ENCODE measurements at places on chromosomes 6 and 20.

- no peak for DNase-seq
These were observed 69.7 kb downstream of the MDN1 start for GRCh38 chr6:89749918-89750317.

DNA sequence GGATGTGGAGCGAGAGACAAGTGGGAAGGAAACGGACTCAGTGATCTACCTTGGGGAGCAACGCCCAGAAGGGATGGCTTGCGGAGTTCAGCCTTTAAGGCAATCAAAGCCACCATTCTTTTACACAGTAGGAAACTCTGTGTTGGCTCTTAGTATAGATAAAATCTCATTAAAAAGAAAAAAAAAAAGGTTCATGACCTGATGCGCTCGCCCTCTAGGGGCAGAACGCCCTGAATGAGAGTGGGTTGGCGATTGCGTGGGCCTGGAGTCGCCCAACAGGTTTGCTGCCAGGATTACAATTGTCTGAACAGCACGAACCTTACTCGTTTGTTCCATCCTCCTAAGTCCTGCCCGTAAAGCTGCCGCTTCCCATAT is 1.2 kb downstream of the TPD52L1 start:
- peak; percentile 49 for DNase-seq

GRCh38 chr6:89281779-89282246 is 33.3 kb downstream of the GABRR2 start:
- DNase-seq: peak; percentile 82

DNA sequence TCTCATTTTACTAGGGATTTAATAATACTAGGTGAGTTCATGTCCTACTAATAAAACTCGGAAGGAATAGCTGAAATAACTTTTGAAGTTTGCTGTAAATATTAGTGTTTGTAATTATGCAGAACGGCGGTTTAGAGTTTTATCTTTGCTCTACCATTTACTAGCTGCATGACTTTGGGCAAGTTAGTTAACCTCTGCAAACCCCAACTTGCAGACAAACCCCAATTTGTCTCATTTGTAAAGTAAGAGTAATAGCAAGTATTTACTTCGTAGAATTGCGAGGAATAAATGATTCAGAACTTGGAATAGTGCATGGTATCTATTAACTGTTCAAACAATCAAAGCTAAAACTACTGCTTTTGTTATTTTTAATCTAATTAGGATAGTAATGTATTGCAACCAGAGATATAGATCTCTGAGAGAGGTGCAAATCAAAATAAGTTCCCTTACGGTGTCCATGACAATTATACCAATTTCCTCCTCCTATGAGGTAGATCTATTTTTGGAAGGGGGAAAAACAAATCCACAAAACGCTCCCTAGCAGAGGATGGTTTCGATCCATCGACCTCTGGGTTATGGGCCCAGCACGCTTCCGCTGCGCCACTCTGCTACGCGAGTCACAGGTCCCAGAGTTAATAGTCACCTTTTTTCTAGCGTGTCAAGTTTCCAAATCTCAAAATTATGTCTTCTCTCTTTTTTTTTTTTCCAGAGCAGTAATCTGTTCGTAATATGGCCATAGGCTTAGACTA is 35.1 kb upstream of the BTN3A2 start:
- DNase-seq: peak; percentile 66

- no peak for DNase-seq
These were observed 7.8 kb upstream of the C20orf204 start for GRCh38 chr20:64027981-64028685.

DNA sequence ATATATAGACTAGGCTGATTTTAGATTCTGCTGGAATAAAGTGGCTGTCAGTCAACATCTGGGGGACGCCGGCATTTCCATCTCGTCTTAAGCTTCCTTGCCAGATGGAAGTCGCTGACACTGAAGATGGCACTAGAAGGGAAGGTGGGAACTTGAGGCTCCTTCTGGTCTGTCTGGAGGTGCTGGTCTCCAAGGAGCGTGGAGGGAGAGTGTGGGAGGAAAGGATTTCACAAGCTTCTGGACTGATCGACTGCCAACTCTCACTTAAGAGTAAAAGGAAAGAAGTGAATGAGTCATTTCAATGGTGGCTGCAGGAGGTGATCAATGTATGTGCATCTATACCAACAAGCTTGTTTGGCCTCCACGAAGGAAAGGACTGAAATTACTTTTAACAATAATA is 40.4 kb downstream of the DUSP22 start:
- no peak for DNase-seq

- no peak for DNase-seq
These were observed 334.2 kb downstream of the CD83 start for GRCh38 chr6:14451594-14452374.

- no peak for DNase-seq
These were observed 61.7 kb downstream of the BFSP1 start for GRCh38 chr20:17469246-17470030.

GRCh38 chr20:23125625-23126191 is 39.6 kb upstream of the CD93 start:
- no peak for DNase-seq

- DNase-seq: no peak
These were observed 125.6 kb downstream of the CARMIL1 start for GRCh38 chr6:25404693-25405169.

DNA sequence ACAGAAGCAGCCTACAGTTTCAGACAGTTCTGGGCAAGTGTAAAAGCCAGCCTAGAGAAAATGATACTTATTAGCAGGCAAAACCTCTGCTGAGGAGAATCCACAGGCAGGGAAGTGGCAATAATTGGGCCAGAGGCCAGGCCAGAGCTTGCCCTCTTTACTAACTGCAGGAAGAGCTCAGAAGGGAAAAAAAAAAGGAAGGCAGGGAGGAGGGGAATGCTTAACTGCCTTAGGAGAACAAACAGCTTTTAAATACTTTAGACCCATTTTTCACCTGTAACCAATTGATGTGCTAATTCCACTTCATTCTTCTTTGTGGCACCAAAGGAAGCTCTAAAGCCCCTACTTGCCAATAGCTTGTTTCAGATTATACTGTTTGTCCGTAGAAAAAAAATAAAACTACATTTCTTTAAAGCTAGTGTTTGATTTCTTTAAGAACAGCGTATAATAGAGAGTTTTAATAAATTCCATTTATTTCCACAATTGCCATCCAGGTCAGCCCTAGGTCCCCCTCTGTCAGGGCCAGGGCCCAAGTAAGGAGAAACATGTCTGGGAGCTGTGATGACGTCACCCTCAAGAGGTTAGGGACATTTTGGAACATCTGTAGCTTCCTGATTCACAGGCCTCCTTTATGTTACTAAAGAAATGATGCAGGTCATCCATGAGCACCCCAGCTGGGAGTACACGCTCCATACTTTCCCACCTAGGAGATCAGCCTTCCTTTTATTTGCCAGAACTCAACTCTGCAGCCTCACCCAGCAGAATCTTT is 384.3 kb downstream of the CDC5L start:
- peak; percentile 39 for DNase-seq

DNA sequence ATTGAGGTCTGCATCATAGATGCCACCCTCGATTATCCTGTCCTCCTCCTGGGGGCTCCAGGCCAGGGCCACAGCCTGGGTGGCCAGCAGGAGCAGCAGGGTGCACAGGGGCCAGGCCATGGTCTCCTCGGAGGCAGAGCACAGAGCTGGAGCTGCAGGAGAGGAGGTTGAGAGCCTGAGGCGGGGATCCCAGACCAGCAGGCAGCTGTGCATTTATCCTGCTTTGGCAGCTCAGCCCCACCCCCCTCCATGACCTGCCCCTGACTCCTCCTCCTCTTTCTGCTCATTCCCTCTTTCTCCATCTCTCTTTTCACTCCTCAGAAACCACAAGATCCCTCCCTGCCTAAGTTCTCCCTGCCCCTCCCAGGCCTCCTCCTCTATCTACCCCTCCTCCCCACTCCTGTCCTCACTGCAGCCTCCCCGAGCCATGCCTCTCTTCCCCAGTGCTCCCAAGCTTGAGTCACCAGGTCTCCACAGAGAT is at the start of gene CST2:
TSS of gene CST2 (minus strand) at position 189 of the 481 bp plus-strand sequence. CDS start at position 120, 69 bp downstream.
- peak; percentile 36 for DNase-seq

DNA sequence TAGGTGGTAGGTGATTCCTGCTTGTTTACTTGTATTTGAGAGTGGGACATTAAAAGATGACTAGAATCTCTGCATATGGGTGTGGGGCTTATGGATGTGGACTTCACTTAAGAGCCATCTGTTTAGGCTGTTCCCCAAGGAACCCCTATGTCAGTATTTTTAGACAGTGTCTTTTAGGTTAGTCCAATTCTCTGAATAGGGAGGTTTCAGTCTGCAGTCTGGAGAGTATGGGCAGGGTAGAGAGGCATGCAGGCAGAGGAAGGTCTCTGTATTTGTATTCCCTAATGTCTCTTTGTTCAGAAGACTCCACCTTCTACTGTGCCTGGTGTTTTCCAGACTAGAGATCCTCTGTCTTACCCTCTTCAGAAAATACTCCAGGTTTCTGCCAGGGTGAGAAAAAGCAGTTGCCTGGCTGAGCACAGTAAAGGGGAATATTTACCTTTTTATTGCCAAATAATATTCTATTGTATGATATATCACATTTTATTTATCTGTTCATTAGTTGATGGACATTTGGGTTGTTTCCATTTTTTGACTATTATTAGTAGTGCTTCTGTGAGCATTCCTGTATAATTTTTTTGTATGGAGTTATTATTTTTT is 19.1 kb downstream of the SLX4IP start:
- no peak for DNase-seq

DNA sequence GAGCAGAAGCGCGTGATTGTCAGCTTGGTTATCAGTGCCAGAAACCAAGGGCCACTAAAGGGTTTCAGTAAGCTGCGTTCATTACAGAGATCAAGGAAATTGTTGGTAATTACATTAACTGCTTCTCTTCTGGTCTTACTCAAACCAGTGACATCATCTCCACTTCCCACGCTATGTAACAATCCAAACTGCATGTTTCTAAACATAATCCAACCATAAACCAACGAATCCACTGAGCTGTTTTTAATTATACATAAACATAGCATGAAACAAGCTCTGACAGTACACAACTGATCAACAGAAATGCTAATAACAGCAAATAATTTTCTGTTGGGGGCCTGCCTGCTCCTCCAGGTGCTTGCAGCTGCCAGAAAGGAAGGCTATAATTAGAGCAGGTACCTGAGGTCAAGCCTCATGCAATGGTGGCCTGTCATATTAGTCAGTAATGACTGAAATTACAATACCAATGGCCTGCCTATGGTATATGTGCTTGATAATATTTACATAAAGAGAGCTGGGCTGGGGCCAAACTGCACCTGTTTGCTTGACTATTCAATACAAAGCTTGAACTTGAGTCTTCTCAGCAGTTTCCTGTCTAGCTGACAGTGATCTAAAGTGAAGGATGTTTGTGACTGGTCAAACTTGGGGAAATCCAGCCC is 40.1 kb downstream of the ILRUN start:
- no peak for DNase-seq

- no peak for DNase-seq
These were observed 32.7 kb upstream of the MCM3 start for GRCh38 chr6:52317211-52317610.

GRCh38 chr6:13695252-13695651 is 16.4 kb downstream of the RANBP9 start:
- DNase-seq: no peak

- DNase-seq: no peak
These were observed 90.8 kb upstream of the OGFRL1 start for GRCh38 chr6:71197780-71198179.

GRCh38 chr6:105432797-105433196 is 29.9 kb upstream of the PREP start:
- DNase-seq: no peak

DNA sequence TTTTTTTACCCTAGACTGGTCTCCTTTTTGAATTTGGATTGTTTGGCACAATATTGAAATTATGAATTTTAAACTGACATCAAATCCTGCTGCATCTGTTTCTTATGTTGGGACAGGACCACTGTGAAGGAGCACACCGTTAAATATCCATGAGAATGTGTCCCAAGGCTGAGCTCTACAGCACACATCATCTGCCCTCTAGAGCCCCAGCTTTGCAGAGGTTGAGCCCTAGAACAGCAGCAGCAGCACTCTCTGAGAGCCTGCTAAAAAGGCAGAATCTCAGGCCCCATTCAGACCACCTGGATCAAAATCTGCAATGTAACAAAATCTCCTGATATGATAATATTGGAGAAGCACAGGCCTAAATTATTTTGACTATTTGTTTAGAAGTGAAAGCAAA is 192.1 kb upstream of the CCN2 start:
- no peak for DNase-seq

DNA sequence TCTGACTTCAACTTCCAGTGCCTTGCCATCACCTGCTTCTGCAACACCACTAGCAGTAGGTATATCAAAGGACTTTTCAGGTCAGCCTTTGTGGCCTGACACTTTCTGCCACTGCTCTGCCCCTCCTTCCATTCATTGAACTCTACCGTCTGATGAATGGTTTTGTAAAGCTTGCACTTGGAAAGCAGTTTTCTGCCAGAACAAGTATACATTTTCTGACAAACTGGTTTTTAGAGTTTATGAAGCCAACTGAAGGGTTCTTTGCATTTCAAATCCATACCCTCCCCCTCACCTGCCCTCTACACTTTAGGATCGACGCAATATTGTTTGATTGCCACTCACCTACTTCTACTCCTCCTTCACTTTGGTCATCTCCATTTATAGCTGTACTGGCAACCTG is 603.1 kb downstream of the HACE1 start:
- no peak for DNase-seq

GRCh38 chr6:20085817-20086216 is 126.5 kb downstream of the MBOAT1 start:
- DNase-seq: no peak

- DNase-seq: no peak
These were observed 12.9 kb downstream of the SOD2 start for GRCh38 chr6:159680104-159680503.

GRCh38 chr6:111027219-111027618 is 45.4 kb downstream of the RPF2 start:
- DNase-seq: no peak

GRCh38 chr6:7106752-7107577 is 796 bp upstream of the RREB1 start:
- DNase-seq: peak; percentile 48

GRCh38 chr20:63114693-63115311 is 101.1 kb downstream of the YTHDF1 start:
- DNase-seq: no peak

DNA sequence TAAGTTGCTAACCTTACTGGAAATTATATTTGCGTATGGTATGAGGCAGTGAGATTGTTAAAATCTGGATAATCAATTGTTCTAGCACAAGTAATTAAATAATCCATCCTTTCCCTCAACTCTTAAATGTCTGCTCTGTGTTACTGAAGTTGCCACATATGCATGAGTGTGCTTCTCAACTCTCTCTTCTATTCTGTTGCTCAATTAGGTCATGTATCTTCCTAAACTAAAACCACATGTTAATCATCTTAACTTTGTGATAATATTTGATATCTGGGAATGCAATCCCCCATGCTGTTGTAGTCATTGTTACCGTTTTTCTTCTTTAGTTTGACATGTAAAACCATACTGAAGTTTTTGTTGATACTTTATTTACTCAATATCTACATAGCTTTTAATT is 63.5 kb upstream of the STMND1 start:
- DNase-seq: no peak

Measured in H9 (cell line).